ENCODE measurements at places on chromosomes 3 and 15.

DNA sequence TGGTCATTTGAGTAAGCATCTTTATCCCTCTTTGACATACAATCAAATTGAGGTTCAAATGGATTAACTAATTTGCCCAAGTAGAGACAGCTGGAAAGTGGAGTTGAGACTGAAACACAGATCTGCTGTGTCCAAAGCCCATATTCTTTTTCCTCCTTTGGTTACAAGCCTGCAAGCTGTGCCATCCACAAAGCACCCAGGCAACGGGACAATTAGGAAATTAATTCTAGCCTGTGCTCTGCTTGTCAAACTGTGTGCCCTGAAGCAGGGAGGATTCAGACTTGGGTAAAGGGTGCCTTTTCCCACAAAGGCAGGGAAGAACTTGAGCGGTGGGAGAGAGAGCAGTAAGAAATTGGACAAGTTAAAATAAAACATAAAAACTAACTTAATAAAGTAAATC is 127.9 kb downstream of the DTWD1 start:
- no peaks in the 10 kb centered on the region for H3K27me3 ChIP-seq
- H3K4me3 ChIP-seq: no peak overlapping the region

GRCh38 chr3:59277201-59277600 is 227.4 kb upstream of the CFAP20DC start:
- no peak for DNase-seq
- H3K4me1 ChIP-seq: no peaks in the 10 kb centered on the region
- no peaks in the 10 kb centered on the region for H3K27me3 ChIP-seq
- H3K27ac ChIP-seq: no peak overlapping the region
- no peaks in the 10 kb centered on the region for H3K36me3 ChIP-seq

DNA sequence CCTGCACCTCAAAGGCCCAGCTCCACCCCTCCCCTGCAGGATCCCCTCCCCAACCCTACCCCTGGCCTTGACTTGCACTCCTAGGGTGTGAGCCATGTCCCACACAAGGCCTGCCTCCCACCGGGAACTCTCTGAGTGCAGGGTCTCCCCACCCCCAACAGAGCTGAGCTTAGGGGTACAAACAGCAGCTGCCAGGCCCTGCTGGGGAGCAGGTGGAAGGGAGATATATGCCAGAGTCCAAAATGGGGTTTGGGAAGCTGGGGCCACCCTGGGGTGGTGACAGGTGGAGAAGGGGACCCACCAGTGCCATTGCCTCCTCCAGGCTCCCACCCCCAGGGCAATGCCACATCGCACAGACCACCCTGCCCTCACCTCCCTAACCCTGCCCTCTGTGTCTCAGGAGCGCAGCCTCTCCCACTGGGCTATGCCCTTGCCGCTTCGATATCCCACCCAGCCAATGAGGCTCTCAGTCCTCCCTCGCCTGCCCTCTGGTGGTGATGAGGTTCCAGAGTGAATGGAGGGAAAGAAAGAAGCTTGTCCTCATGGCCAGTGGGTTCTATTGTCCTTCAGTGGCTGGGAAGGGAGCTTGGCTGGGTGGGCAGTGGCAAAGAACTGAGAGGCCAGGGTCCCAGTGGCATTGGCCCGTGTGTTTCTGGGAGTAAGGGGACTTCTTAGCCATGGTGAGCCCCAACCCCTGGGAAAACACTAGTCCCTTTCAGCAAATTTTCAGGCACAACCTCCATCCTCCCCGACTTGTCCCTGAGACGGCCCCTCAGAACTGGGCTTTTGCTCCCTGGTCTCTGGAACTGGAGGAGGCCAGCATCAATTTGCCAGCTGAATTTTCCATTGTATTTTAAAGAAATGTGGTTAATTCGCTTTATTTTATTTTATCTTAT is 46.8 kb downstream of the CYP11A1 start:
- H3K27ac ChIP-seq: no peak overlapping the region
- DNase-seq: no peak
- no peaks in the 10 kb centered on the region for H3K27me3 ChIP-seq
- H3K4me1 ChIP-seq: peaks cover 58% of the 10 kb centered on the region

DNA sequence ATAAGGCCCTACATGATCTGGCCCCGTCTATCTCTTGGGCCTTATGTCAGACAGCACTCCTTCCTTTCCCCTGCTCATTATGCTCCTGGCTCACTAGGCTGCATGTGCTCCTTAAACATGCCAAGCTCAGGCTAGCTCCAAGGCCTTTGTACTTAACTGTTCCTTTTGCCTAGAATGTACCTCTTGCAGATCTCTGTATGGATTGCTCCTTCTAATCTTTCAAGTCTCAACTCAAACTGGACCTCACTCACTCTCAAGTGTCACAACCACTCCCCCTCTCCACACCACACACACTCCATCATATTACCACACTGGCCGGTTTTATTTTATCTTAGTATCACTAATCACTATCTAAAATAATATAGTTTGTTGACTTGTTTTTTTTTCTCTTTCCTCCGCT is 36.4 kb downstream of the ZMAT3 start:
- H3K4me1 ChIP-seq: no peaks in the 10 kb centered on the region
- no peak overlapping the region for H3K4me3 ChIP-seq
- DNase-seq: no peak
- no peaks in the 10 kb centered on the region for H3K27me3 ChIP-seq
- H3K27ac ChIP-seq: no peak overlapping the region
- H3K36me3 ChIP-seq: no peaks in the 10 kb centered on the region

DNA sequence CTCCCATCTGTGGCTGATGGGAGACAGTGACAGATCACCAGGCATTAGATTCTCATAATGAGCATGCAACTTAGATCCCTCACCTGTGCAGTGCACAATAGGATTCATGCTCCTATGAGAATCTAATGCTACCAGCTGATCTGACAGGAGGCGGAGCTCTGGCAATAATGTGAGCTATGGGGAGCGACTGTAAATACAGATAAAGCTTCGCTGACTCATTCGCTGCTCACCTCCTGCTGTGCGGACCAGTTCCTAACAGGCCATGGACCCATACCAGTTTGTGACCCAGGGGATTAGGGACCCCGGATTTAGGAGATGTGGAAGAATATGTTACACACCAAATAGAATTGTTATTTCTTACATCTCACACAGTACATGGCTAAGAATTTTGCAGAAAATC is 6.7 kb downstream of the ARGFX start:
- H3K4me3 ChIP-seq: no peak overlapping the region
- H3K36me3 ChIP-seq: no peaks in the 10 kb centered on the region
- H3K27me3 ChIP-seq: no peaks in the 10 kb centered on the region

GRCh38 chr3:193210618-193211017 is 30.4 kb upstream of the PLAAT1 start:
- no peaks in the 10 kb centered on the region for H3K36me3 ChIP-seq
- DNase-seq: no peak
- H3K4me1 ChIP-seq: no peaks in the 10 kb centered on the region
- H3K4me3 ChIP-seq: no peak overlapping the region

- H3K36me3 ChIP-seq: no peaks in the 10 kb centered on the region
- H3K4me3 ChIP-seq: no peak overlapping the region
- no peak for DNase-seq
- no peaks in the 10 kb centered on the region for H3K27me3 ChIP-seq
Observed at GRCh38 chr15:66821307-66821706, 119.3 kb downstream of the SMAD6 start.

GRCh38 chr3:71039332-71039731 is 544.2 kb downstream of the FOXP1 start:
- DNase-seq: no peak
- no peak overlapping the region for H3K27ac ChIP-seq
- H3K4me3 ChIP-seq: no peak overlapping the region

DNA sequence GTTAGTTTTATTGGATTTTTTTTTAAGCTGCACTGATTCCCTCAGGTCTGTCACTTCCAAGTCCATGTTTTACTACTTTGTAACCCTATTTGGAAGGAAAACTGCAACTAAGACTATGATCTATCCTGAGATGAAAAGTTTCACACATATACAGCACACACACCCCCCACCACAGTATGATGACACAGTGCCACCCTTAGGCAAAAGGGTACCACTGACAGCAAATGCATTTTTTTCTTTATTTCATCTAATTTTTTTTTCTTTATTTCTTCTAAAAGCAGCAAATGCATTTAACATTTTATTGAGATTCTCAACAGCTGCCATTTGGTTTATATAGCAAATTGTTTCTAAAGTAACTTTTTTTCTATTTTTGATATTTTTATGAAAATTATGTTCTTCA is 21.2 kb downstream of the NGRN start:
- peak; percentile 84 for DNase-seq
- peaks cover 16% of the 10 kb centered on the region for H3K4me1 ChIP-seq
- peak overlapping the region; percentile 52 for H3K4me3 ChIP-seq
- H3K27me3 ChIP-seq: no peaks in the 10 kb centered on the region

DNA sequence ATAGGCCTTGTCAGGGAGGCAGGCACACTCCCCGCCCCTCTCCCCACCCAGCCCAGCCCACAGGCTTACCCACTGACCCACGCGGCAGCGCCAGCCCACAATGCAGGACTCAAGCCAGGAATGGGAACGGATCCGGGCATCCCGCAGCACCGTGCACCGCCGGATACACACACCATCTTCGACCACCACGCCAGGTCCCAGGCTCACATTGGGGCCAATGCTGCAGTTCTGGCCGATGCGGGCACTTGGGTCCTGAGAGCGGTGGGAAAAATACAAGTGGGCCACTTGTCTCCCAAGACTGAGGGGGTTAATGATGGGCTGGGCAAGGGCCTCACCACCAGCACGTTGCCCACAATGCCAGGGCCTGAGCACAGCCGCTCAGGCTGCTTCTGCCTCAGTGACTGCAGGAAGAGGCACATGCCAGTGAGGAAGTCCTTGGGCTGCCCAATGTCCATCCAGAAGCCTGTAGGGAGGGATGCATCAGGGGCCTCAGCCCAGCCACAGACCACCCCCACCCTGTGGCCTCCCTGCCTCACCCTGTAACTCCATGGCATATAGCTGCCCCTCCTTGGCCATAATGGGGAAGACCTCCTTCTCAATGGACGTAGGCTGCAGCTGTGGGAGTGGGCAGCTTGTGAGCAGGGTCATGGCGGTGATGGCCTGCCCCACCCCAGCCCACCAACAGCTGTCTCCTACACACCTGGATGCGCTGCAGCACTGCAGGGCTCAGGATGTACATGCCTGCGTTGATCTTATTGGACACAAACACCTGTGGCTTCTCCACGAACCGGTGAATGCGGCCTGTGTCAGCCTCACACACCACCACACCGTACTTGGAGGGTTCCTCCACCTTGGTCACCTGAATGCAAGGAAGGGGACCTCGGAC is 1.6 kb downstream of the GMPPB start:
- H3K4me3 ChIP-seq: no peak overlapping the region
- peaks cover 34% of the 10 kb centered on the region for H3K4me1 ChIP-seq
- H3K27me3 ChIP-seq: no peaks in the 10 kb centered on the region
- DNase-seq: no peak
- H3K36me3 ChIP-seq: peaks cover 19% of the 10 kb centered on the region

GRCh38 chr15:91469632-91470567 is 369.8 kb downstream of the SV2B start:
- H3K4me1 ChIP-seq: peaks cover 8% of the 10 kb centered on the region
- DNase-seq: peak; percentile 37
- H3K36me3 ChIP-seq: no peaks in the 10 kb centered on the region
- no peak overlapping the region for H3K27ac ChIP-seq

DNA sequence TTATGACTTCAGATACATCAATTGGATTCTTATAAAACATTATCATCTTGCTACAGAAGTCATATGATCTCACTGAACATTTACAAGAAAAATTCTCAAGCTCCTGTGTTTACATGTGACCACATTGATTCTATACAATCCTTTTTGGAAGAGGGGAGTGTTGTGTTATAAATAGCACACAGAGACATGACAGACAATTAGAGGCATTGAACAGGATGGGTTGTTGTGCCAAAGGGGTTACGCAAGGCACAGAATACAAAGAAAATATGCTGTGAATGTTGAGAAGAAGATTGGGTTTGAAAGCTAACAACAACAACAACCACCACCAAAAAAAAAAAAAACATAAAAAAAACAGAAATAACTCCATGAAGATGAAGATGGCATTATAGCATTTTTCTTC is 32.5 kb upstream of the TBL1XR1 start:
- H3K4me3 ChIP-seq: no peak overlapping the region
- no peaks in the 10 kb centered on the region for H3K4me1 ChIP-seq
- H3K36me3 ChIP-seq: no peaks in the 10 kb centered on the region
- H3K27ac ChIP-seq: no peak overlapping the region
- H3K27me3 ChIP-seq: no peaks in the 10 kb centered on the region

DNA sequence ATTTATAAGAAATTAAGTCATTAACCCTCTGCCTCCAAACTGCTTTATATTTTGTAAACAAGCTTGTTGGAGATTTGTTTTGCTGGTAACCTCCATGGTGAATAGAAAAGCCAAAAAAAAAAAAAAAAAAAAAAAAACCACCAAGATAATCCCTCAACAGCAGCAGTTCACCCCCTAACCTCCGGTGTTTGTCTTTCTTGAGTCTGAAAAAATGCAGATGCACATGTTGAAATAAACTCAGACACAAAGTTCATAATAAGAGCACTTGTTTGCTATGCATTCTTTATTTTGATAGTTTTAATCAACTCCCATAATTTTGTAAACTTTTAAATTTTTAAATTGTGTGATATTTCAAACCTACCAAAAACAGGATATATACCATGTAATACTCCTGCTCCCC is 1.8 kb upstream of the PLCH1 start:
- DNase-seq: no peak
- H3K36me3 ChIP-seq: no peaks in the 10 kb centered on the region
- H3K4me1 ChIP-seq: peaks cover 2% of the 10 kb centered on the region

- no peaks in the 10 kb centered on the region for H3K36me3 ChIP-seq
- H3K27ac ChIP-seq: no peak overlapping the region
- no peaks in the 10 kb centered on the region for H3K4me1 ChIP-seq
- no peaks in the 10 kb centered on the region for H3K27me3 ChIP-seq
- DNase-seq: no peak
Observed at GRCh38 chr3:111588527-111588926, 6.6 kb downstream of the ZBED2 start.

- no peaks in the 10 kb centered on the region for H3K36me3 ChIP-seq
- no peak overlapping the region for H3K4me3 ChIP-seq
Observed at GRCh38 chr15:95843241-95843910, 487.1 kb upstream of the NR2F2 start.

DNA sequence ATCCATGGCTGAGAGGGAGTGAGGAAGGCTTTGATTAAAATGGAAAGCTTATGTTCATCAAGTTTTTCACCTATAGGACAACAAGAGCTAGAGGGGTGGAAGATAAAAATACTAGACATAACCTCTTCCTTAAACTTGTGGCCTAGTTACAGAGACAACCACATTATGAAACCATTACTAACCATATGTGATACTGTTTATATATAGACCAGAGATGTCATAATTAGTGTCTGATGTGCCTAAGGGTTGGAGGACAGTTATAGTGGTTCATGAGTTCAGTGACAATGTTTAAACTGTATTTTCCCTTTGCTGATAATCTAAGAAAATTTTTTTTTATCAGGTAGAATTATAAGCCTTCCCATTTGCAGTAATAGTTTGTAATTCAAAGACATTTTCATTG is 23.7 kb downstream of the PHLDB2 start:
- no peaks in the 10 kb centered on the region for H3K36me3 ChIP-seq
- H3K27me3 ChIP-seq: no peaks in the 10 kb centered on the region
- no peak for DNase-seq
- no peaks in the 10 kb centered on the region for H3K4me1 ChIP-seq
- H3K27ac ChIP-seq: no peak overlapping the region

Measured in common myeloid progenitor, CD34-positive (primary cell).